ENCODE measurements at places on chromosomes 12 and 14.

DNA sequence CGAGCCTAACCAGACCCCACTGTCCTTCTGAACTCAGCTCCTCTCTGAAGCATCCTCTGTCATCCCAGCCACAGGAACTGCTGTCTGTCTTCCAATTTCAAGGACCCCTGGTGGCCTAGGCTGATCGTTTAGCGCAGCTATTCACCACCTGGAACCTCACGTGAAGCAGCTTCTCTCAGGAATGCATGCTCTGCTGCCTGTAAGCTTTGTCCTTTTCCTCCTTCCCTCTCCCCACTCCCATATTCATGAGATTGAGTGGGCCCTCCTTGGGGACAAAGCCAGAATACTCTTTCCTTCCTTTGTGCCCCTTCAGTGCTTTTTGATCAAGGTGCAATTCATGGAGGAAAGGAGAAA lies 17.2 kb downstream of the DPF3 start:
- no peak for DNase-seq

- DNase-seq, result no peak
Observed at GRCh38 chr12:3832738-3833137, 40.5 kb downstream of the PARP11 start.

DNA sequence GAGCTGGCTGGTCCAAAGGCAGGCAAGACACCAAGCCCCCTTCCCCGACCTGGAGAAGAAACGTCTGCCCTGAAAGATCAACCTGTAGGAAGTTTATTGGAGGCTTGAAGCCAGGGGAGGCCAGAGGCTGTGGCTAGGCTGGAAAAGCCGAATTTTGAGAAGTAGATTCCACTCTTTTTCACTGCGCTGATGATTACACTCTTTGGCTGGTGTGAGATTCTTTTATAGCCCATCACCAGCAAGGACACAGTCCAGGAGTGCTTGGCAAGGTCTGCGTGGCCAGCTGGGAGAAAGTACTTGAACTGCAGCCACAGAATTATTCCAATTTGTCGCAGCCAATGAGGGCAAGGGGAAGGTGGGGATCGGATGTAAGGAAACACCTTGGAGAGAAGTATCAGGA lies 45.0 kb downstream of the SYNE3 start:
- no peak for DNase-seq

DNA sequence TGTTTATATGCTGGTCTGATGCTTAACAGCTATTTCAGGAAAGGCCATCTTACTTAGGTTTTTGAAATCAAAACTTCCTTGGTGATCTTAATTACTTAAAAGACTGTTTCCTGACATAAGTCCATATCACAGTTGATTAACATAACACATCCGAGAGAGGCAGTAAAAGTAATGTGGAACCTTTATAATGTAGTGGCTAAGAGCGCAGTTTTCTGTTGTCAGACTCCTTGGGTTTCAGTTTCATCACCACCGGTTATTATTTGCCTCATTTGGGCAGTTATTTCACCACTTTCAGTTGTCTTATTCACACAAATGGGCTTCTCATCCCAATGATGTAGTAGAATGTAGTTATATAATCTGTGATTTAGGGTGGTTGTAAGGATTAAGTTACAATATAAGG lies 30.9 kb downstream of the TBC1D15 start:
- DNase-seq, result no peak

GRCh38 chr12:44154128-44154527 lies 318.2 kb downstream of the TMEM117 start:
- peak; percentile 10 for DNase-seq

DNA sequence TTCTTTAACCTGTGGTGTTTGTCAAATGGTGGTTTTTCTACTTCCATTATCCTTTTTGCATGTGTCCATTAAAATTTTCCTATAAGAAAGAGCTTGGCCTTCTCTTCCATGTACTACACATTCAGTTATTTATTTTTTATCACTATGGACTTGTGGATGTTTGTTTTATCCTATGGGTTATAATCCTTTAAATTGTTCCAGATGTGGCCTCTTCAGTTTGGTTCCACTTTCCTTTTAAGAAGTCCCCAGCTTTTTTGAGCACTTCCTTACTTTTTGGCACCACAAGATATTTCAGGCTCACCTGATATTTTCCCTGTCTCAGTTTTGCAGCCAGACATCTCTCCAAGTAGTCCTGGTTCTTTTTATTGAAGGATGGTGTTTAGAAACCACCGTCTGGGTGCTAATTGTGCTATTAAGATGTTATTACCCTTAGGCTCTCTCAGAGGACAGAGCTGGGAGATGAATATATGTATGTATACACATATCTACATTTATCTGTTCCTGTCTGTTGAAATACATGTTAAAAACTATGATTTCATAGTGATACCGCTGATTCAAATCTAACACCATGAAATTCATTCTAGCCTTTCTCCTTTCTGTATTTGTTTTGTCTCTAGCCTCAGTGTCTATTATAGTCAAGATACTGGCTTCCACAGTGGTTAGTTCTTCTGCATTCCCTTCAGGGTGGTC lies 408.5 kb upstream of the RGS6 start:
- DNase-seq, result no peak

DNA sequence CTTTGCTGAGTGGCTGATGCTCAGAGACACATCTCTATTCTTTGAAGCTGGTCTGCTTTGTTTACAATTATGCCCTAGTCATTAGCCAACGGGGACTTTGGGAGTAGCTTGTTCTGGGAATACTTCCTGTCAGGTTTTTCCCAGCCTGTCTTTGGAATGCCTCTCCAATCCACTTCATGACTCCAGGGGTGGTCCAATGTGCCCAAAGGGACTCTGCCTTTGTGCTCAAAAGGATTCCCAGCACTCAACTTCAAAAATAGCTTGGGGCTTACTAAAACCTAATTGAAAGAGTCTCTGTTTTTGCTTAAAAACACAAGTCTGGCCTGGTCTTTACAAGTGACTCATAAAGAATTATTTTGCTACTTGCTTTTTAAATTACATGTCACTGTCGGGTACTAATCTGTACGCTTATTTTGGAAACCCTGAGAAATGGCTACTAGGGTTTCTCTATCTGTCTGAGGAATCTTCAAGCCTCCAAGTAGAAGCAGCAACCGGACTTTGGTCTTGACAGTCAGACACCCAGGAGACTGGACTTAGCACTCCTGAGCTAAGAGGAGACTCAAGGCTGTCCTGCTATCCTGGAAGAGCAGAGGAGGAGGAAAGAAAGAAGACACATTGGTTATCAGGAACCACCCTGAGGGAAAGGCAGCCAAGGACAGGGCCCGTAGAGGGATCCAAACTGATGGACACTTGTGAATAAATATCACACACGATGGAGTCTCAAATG lies 20.7 kb downstream of the PHLDA1 start:
- no peak for DNase-seq

DNA sequence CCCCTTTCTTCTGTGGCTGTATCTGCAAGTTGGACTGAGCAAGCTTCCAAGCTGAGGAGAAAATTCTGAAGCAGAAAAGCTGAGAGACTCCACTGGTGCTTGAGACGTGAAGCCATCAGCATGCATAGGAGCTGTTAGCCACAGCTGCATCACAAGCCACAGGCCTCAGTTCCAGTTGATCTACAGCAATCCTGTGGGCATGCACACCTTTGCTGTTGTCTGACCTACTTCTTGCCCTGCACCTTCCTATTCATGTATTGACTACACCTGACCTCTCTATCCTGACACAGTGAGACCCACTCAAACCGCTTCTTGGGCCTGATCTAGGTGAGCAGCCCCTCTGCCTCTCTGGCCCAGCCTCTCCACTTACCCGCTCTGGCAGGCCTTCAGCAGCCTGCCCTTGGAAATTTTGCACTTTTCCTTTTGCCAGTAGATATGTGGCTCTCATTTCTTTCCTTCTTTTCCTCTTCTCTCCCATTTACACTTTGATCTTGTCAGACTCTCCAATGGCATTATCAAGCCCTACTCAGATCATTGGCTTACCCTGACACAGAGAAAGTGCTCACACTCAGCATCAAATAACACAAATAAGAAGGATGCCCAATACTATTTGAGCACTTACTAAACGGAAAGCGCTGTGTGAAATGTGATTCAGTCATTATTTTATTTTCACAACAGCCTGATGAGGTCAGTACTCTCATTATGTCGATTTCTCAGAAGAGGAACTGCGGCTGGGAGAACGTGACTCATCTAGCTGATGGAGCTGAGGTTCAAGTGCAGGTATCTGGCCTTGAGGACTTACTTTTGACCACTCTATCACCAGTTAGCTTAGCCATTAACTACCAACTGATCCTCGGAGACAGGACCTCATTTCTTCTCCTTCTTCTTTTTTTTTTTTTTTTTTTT lies 21.9 kb upstream of the PTGR2 start:
- DNase-seq, result peak; percentile 23

DNA sequence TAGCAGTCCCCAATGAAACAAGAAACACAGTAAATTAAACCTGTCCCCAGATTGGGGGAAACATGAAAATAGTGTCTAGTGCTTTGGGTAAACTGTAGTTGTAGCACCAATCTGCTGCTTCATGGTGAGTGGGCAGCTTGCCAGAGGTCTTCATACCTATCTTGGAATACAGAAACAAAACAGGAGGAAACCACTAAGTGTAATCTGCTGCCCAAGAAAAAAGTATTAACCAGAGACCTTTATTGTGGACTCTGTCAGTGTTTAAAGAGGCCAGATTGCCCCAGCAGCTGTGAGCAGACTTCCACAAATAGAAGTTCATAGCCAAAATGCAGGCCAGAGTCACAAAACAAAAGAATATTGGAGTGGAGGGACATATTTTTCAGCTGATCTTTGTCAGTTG lies 2.3 kb downstream of the ISCU start:
- no peak for DNase-seq

- DNase-seq, result no peak
Observed at GRCh38 chr12:101743242-101743641, 4.0 kb upstream of the SYCP3 start.

DNA sequence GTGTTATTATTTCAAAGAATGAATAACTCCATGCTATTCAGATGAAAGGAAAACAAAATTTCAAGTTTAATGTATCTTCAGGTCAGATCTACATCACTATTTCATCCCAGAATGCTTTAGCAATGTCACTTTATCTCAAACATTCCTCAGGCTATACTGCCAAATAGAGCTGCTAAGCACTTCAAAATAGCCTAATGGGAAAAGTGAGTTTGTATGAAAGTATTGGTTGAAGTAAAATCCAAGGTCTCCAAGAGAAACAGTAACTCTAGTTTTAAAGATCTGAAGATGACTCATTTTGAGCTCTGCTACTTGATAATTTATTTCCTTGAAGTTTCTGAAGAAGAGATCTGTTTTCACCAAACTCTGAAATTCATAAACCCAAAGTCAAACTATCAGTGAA lies 466.2 kb upstream of the FOXG1 start:
- DNase-seq, result no peak

DNA sequence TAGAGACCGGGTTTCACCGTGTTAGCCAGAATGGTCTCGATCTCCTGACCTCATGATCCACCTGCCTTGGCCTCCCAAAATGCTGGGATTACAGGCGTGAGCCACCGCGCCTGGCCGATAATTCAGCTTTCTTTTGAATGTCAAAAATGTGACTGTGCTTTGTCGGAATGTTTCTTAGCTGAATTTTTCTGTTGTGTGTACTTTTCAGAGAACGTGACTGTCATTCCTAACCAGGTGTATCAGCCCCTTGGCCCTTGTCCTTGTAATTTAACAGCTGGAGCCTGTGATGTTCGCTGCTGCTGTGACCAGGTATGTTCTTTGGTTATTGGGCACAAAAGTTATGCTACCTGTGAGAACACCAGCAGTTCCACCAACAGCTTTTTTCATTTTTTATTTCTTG lies 8.1 kb downstream of the TCTN2 start:
- no peak for DNase-seq

DNA sequence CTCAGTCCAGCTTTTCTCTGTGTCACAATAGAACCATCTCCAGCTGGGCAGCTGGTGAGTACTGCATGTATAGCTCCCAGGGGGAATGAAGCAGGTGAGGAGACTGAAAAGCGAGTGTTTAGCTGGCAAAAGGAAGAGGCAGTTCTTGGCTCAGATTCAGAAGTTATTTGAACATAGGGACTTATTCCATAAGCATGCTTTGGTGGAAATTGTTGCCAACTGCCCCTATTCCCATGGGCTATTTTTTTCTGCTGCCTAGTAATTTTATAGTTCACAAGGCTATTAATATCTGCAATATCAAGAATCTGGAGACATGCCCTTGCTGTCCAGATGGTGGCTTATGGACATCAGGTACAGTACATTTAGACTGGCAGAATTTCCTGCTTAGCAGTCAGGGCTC lies 1112.7 kb downstream of the LRFN5 start:
- DNase-seq, result no peak

GRCh38 chr12:115983226-115983798 lies 294.2 kb downstream of the MED13L start:
- DNase-seq, result no peak

DNA sequence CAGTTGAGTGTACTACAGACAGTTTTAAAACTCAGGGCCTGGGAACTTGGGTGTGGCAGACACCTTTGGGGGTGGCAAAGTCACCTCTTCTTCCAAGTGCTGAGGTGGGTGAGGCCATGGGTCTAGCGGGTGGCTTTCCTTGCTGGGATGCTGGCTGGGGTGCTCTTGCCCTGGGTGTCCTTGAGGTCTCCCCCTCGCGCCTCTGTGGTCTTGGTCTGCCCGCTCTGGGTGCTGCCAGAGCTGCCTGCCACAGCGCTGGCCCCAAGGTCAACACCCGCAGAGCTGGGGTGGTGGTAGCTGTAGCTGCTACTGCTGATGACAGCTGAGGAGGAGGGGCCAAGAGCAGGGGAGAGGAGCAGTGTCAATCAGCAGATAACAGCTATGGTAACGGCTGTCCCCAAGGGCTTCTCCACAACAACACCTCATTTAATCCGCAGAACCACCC lies 6.8 kb downstream of the KRT74 start:
- no peak for DNase-seq

GRCh38 chr14:55130196-55130550 lies 1.1 kb downstream of the LGALS3 start:
- DNase-seq, result no peak

Data from AG04450 (cell line).